ENCODE measurements at places on chromosomes 2 and 18.

DNA sequence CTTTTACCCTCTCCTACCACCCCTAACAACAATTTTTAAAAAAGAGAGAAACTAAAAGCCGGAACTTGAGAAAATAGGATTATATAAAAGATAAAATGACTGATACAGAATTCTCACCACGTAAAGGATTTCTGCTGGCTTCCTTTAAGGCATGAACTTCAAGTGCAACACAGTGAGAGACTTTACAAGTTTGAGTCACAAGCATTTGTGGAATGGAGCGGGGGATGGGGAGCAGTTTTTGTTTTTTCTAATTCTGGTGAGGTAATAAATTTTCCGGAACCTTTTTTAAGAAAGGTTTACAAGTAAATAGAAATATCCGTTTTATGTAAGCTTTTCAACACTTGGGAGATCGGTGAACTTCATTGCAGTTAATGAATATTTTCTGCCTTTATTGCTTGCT is 1.8 kb upstream of the CDH2 start:
- no peak for DNase-seq

DNA sequence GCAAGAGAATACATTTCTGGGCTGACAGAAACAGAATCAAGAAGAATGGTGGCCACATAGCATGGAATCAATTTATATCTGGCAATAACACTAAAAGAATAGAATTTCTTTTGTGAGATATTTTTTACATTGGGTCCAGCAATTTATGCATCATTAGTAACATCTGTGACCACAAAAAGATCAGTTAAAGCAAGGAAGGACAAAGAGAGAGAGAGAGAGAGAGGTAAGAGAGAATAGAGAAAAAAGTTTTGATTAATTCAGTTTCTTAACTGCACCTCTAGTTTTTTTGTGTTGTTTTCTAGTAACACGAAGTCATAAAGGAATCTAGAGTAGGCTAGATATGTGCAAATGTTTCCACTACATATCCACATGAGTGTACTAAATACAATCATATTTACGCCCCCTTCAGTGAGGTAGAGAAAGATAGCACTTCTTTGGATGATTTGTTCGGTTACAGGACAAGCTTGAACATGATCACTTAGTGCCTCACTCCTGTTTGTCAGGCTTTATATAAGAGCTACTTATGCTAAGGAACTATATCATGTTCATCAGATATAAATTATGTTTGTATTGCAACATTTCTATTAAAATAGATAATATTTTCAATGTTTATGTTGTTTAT is 247.4 kb upstream of the COL3A1 start:
- DNase-seq = no peak

GRCh38 chr2:25567406-25567805 is 106.0 kb downstream of the DTNB start:
- no peak for DNase-seq

DNA sequence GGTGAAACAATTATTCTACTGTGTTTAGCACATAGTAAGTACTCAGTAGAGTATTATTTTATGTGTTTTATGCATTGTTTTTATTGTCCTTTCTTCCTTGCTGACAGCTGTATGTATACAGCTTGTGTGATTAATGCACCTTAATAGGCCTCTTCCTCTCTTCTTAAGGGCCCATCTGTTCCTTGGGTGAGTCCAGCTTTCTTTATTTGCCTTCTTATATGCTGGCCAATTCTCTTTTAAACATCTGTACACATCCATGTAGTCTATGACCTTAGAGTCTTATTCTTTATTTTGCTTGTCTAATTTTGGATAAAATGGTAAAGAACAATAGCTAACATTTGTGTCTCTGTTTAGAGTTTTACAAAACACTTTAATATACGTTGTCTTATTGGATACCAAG is 333.7 kb upstream of the MEIS1 start:
- DNase-seq = no peak

- DNase-seq = no peak
These were observed 192.1 kb upstream of the CXCR4 start for GRCh38 chr2:136310005-136310495.

DNA sequence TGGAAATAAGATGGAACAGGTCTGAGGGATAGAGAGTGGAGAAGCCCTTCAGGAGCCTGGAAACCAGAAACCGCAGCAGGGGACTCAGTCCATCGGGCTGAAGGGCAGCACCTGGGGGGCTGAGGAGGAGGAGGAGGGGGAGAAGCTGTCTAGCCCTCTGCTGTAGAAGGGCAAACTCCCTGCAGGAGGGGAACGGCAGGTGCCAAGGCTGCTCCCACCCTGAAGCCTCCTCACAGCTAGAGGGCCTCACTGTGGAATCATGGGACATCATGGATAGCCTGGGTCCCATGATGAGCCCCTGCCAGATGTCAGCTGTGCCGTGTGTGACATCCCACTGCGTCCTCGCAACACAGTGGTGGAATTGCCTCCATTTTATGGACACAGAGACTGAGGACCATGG is 435 bp downstream of the MYO7B start:
- DNase-seq = no peak
